Stimulated activated CD8-positive, alpha-beta memory T cell treated with anti-CD3 and anti-CD28 coated beads, Interleukin-7, amount 100 ng/mL, for 1 hour (primary cell): ENCODE measurements at places on chromosomes 6 and 20.

DNA sequence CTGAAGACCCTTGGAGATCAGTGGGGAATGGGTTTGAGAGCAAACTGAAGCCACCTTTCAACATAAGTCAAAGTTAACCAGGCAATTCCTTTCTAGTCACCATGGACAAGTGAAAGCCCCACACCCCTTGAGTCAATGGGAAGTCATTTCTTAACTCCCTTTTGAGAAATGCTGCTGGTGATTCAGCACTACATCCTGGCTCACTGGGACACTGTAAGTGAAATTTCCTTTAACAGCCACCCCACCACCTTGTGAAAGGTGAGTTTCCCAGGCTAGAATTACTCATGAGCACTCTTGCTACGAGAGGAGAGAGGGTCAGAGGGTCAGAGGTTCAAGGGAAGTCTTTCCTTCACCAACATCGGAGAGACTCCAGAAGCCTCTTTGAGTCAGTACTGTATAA, 93.3 kb upstream of the MARCKS start:
- no peak for DNase-seq

- DNase-seq, result no peak
These were observed 43.1 kb upstream of the KIF16B start for GRCh38 chr20:16616317-16616716.

DNA sequence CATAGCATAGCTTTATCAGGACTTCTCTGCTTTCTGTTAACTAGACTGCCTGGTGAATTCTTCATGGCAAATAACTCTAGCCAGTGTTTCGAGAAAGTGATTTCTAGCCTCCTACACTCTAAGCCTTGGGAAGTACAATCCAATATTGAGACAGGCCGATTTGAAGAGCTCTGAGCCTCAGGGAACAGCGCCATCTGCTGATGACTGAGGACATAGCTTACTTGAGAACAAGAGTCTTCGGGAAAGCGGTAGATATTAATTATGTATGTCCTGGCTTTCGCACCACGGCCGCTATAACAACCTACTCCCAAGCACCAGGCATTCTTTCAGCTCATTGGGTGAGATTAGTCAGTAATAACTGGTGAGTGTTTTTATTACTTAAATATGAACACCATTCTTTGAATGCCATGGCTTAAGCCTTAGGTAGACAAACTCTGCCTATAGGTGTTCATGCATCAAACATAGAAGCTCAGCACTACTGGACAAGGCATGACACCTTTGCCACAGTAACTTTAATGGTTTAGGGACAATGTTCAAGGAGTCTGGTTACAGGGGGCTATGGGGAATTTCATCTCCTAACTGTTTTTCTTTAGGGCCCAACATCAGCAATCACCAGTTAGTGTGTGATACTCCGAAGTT, 518.6 kb downstream of the BMP2 start:
- DNase-seq, result no peak

GRCh38 chr20:313948-314347, 11.4 kb upstream of the SOX12 start:
- DNase-seq, result no peak

DNA sequence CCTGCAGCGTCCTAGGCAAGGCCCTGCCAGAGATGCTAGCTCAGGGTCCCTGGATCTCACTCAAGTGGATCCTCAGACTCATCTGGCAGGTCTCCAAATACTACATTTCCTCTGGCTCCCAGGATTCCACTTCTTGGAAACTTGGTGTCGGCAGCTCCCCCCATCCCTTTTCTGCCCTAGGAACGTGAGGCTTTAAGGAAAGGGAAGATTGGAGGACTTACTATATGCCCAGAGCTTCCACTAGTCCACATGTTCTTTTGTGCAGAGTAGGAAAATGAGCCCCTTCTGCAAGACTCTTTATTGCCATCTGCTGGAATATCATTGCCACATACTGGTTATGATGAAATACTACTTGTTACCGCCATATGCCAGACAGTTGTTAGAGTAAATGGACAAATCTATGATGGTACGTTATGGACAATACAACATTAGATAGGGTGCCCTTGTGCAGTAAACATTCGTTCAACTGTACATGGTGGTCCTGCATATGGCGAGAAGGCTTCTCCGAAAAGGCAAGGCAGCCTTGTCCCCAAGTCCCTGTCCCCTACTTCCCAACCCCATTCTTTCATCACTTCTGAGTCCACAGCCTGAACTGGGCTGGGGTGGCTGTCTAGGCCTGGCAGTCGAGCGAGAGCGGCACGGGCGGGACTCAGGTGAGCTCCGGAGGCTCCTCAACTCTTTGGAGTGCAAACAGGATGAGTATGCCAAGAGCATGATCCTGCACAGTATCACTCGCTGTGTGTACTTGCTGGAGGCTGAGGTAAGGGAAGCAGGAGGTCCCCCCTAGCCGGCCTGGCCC, 780 bp downstream of the ARMC12 start:
- DNase-seq, result no peak

DNA sequence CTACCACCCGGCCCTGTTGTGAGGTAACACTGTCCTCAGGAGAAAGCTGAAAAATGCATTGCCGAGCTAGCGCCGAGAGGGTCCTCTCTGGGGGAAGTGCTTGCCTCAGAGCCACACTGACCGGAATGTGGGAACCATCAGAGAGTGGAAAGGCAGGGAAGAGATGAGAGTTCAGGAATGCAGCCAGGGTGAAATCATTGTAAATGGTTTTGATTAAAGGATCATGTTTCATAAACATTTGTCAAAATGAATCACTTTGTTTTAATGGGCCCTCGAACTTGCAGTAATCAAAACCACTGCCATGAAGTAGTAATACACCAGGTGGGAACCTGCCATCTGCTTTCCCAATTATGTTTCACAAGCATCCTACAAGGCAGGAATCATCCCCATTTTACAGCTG, 16.9 kb upstream of the IL17F start:
- no peak for DNase-seq

- DNase-seq, result no peak
These were observed 90.6 kb downstream of the MRPL14 start for GRCh38 chr6:44036699-44037101.

DNA sequence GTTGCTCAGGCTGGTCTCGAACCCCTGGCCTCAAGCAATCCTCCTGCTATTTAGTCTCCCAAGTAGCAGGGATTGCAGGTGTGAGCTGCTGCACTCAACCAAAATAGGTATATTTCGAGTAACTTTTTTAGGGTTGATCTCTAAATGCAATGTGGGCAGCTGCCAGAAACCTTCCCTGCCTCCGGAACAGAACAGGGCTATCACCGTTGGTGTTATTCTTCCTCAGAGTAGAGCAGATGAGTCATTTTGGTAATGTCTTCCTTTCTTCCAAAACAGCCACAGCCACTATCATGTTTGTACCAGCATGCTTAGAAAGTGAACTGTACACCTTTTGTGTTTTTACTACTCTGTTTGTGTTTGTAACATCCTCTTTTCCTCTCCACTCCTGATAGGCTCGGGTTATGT, 44.1 kb downstream of the SNX9 start:
- DNase-seq, result no peak

GRCh38 chr20:46085179-46085851, 4.4 kb downstream of the NCOA5 start:
- no peak for DNase-seq

GRCh38 chr20:13493143-13493542, 145.6 kb downstream of the TASP1 start:
- no peak for DNase-seq

DNA sequence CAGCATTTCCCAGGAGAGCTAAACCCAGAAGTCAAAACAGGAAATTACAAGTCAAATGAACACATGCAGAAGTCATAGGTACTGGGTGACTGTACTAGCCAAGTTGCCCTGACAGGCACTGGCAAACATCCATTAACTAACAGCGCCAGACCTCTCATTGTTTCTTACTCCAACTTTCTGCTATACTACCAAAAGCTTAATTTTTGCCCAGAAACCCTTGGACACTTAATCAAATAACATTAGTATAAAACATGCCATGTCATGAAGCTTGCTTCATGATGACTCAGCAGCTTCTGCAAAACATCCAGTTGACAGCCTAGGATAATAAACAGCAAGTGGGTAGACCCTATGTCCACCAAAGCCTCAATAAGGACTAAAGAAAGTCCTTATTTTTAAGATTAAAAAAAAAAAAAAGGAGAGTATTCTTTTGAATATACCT, 3.5 kb downstream of the NUP153 start:
- DNase-seq, result no peak
